ENCODE measurements at places on chromosomes 3 and 15. TPM values are rescaled to one million over a fixed set of nuclear protein-coding genes. Genes with fewer than 3 reads are reported as not detected.

DNA sequence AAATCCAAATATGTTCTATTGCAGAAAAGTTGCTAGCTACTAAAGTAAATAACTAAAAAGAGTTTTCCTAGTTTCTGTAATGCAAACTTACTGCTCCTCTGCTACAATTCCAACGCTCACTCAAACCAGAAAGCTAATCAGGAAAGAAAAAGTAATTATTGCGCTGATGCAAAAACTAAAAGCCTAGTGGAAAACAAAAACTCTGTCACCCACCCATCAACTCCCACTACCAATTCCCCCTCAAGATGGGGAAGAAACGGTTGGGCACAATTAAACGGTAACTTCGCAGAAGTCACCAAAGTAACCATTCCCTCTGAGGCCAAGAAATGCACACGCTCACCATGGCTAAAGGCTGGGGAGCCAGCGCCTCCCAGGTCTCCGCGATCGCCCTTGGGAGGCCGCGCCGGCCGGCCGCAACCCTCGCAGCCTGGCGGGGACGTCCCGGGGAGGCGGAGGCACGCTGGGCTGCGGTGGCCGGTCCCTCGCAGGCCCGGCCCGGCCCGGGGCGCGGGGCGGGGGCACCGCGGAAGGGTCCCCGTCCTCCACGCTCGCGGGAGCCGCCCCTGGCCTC, 684 bp downstream of the SLTM start:
- DNase-seq, result no peak

- no peak for DNase-seq
These were observed 111.0 kb upstream of the STRIT1 start for GRCh38 chr3:155404486-155404885.

- no peak for DNase-seq
These were observed 246.4 kb downstream of the RBMS3 start for GRCh38 chr3:29527246-29527645.

- DNase-seq, result no peak
These were observed 114.5 kb upstream of the STRIT1 start for GRCh38 chr3:155407971-155408370.

GRCh38 chr3:130379274-130379673, 33.8 kb downstream of the COL6A5 start:
- DNase-seq, result peak; percentile 28

- no peak for DNase-seq
These were observed 40.9 kb upstream of the SMAD3 start for GRCh38 chr15:67024314-67024997.

- no peak for DNase-seq
These were observed 160.5 kb downstream of the SEMA6D start for GRCh38 chr15:47877836-47878235.

- no peak for DNase-seq
These were observed 107.0 kb downstream of the TOP2B start for GRCh38 chr3:25557694-25558093.

Gene NMNAT3
- total RNA-seq, result 8.6 TPM

Gene POPDC2
- 1.0 TPM for total RNA-seq

Gene TTLL13
- total RNA-seq, result not detected

Gene LINGO1
- 1.2 TPM for total RNA-seq

Gene SLCO2A1
- 3.6 TPM for total RNA-seq

Gene GABRR3
- not detected for total RNA-seq

All from kidney epithelial cell (primary cell).